ENCODE measurements at places on chromosomes 4 and X. TPM values are rescaled to one million over a fixed set of nuclear protein-coding genes. Genes with fewer than 3 reads are reported as not detected.

GRCh38 chr4:23818097-23818885 lies 71.6 kb downstream of the PPARGC1A start:
- no peak for DNase-seq

GRCh38 chr4:8182294-8182693 lies 16.8 kb upstream of the SH3TC1 start:
- no peak for DNase-seq

GRCh38 chr4:63226229-63226628 lies 1183.0 kb downstream of the TECRL start:
- DNase-seq, result no peak

GRCh38 chrX:34279866-34280560 lies 147.9 kb upstream of the FAM47A start:
- no peak for DNase-seq

DNA sequence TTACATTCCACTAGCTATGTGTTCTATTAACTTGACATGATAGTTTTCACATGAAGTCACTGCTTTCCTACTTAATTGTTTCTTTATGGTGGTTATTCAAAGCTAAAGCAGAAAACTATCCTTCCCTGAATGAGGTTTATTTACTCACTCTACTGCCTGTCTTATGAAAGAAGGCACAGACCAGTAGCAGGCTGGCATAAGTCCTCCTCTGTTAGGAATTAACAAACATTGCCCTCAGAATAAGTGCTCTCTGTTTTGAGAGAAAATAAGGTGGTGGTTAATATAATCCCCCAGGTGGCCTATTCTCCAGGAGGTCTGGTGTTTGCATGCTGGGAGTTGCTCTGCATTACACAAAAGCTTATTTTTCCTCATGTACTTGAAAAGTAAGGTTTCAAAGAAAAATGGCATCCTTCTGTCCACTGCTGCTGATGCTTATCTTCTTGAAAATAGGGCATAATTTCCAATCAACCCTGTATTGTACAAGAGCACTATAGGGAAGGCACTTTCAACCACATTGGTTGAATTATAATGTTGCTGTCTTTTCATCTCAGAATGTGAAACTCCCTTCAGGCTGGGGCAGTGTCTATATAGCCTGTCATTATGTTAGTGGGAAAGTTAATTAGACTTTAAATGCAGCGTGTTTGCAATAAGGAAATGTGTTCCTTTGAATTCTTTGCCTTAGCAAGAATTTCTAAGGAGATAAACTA lies 119.7 kb upstream of the TBC1D9 start:
- no peak for DNase-seq

DNA sequence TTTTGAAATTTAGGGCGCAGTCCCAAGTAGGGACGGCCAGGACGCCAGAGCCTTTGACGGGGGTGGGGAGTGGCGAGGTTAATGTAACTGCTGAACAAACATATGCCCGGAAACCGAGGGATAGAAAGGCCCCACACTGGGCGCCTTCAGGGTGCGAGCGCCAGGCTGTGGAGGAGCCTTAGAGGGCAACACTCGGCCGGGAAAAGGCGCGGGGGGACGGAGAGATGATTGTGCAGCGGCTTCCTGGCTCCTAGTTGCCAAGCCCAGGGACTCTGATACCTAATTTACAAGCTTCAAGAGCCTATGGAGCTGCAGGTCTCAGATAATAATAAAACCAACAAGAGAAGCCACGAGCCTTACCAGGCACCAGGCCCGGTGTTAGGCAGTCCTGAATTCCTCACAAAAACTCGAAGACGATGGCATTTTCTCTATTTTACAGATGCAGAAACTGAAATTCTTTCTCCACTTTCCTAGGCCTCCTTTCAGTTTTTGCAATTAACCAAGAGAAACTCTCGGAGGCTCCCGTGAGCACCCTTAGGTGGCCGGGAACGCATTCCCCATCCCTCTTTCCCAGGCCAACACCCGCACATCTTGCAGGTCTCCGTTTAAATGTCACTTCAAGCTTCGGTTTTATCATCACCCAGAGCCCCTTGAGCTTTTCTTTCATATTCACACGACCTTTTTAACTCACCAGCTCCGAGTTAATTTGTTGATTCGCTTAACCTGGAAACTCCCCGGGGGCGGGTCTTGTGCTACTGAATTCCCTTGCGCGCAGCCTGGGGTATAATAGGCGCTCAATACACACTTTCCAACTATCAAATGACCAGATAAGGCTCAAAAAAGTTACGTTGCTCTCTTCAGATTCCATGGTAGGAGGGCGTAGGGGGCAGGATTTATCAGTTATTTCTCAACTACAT lies 6.4 kb upstream of the GSX2 start:
- DNase-seq, result no peak

DNA sequence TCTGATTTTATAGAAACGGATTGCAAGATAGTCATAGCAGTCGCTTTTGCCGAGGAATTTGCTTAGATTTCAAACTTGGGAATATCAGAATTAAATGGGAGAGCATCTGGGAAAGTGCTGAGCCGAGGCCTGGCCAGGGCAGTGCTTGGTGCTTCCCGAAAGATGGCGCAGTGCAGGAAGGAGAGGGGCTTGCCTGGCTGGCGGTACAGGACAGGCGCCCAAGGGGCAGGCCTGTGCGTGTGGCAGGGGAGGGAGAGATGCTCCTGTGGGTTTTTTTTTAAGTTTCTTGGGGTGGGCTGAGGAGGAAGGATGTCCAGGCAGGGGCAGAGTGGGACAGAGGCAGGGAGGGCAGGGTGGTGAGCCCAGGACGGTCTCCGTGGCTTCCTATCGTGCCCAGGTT lies 241.1 kb downstream of the AFAP1 start:
- DNase-seq, result no peak

DNA sequence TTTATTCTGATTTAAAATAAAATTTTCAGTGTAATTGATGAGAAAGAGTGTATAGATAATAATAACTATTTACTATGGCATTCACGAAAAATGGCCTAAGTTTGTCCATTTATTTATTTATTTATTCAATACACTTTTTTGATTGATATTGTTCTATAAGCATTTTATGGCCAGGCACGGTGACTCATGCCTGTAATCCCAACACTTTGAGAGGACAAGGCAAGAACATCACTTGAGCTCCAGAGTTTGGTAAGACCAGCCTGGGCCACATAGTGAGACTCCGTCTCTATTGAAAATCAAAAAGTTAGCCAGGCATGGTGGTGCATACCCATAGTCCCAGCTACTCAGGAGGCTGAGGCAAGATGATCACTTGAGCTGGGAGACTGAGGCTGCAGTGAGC lies 25.7 kb downstream of the GASK1B start:
- no peak for DNase-seq

Gene SATL1
- total RNA-seq, result 0.16 TPM

- no peak for DNase-seq
Measured at GRCh38 chr4:15469402-15470127, at the start of gene CC2D2A. CC2D2A (plus strand) TSS chr4:15469882; CDS start chr4:15475933, 6,051 bp downstream.

Gene CFP
- total RNA-seq, result 2.2 TPM

DNA sequence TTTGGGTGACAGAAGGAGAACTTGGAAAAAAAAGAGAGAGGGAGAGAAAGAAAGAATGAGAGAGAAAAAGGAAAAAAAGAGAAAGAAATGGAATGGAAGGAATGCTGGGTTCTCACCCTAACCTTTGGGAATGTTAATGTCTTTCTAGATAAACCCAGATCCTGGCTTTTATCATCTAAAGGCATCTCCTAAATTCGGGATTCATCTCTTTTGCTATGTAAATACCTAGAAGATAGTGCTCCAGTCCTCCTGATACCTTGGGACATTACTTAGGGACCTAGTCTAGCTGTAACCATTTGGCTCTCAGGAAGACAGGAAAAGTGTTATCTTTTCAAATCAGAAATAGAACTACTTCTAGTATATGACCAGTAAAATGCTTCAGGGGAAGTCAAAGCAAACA lies 15.8 kb upstream of the SPCS3 start:
- no peak for DNase-seq

Gene MAGEB17
- total RNA-seq, result not detected

Gene HERC5
- total RNA-seq, result 2.3 TPM

DNA sequence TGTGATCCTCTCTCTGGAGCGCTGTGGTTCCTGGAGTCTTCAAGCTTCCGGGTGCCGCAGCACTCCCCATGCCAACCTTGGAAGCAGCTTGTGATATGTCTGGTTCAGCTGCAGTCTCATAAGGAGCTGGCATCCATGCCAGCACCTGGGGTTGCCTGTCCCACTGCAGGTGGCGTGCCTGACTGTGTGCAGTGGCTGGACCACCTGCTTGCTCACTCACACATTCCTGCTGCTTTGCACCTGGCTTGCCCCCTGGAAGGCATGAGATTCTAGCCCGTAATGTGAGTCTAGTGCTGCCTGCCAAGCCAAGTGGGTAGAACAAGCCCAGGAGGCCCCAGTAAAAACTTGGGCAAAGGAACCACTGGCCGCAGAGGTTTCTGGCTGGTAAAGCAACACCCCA lies 687.2 kb upstream of the AADAT start:
- no peak for DNase-seq

GRCh38 chrX:131729295-131729694 lies 185.4 kb downstream of the OR13H1 start:
- DNase-seq, result peak; percentile 92

Gene NDST3
- total RNA-seq, result not detected

Gene MAGIX
- total RNA-seq, result 18.9 TPM

GRCh38 chrX:96752781-96753180 lies 68.1 kb downstream of the DIAPH2 start:
- no peak for DNase-seq

DNA sequence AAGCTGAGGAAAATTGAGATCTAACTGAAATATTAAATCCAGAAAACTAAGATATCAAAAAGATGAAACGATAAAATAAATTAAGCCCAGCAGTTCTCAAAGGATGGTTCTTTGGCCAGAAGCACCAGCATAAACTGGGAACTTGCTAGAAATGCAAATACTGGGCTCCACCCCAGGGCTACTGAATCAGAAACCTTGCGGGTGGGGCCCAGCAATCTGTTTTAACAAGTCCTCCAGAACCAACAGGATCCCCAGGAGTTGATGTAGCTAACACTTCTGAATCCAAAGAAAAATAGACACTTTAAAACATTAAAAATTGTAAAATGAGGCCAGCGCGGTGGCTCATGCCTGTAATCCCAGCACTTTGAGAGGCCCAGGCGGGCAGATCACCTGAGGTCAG lies 14.1 kb upstream of the TMEM154 start:
- DNase-seq, result no peak

Gene FAM200B
- 41.4 TPM for total RNA-seq

DNA sequence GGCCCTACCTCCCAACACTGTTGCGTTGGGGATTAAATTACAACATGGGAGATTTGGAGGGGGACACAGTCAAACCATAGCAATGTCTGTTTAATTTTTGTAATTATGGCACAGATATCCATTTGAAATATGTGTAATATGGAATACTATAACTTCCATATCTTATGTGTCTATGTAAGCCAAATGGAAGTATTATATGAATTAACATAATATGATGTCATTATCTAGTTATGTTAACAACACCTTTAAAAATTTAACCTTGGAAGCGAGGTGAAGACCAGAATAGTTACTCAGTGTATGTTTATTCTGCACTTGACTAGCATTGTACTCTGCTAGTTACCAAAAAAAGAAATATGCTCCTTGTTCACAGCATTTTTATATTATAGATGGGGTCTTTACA lies 4.3 kb downstream of the SMARCA5 start:
- DNase-seq, result no peak
